ENCODE measurements at places on chromosomes 5 and 9. TPM values are rescaled to one million over a fixed set of nuclear protein-coding genes. Genes with fewer than 3 reads are reported as not detected.

ARL15 gene
- total RNA-seq = 19.5 TPM

DNM1 gene
- 2.2 TPM for total RNA-seq

CTSV gene
- 0.05 TPM for total RNA-seq

ANKRD18A gene
- total RNA-seq = not detected

FOXE1 gene
- 4.7 TPM for total RNA-seq

DNA sequence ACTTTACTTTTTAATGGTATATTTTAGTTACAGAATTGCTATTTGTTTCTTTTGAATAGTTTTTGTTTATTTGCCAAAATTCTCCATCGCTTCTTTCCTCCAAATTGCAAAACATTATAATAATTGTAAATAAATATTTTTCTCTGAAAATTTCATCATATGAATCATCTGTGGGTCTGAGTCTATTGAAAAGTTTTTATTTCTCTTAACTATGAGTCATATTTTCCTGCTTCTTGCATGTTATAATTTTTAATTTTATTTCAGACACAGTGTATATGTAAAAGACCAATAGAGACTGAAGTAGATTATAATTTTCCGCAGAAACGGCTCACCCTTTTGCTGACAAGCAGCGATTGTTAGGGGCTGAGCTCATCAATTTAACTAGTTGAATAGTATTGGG, 279.1 kb upstream of the IL12B start:
- no peak for DNase-seq

GRCh38 chr9:81499594-81499993, 189.8 kb downstream of the TLE1 start:
- no peak for DNase-seq

DNA sequence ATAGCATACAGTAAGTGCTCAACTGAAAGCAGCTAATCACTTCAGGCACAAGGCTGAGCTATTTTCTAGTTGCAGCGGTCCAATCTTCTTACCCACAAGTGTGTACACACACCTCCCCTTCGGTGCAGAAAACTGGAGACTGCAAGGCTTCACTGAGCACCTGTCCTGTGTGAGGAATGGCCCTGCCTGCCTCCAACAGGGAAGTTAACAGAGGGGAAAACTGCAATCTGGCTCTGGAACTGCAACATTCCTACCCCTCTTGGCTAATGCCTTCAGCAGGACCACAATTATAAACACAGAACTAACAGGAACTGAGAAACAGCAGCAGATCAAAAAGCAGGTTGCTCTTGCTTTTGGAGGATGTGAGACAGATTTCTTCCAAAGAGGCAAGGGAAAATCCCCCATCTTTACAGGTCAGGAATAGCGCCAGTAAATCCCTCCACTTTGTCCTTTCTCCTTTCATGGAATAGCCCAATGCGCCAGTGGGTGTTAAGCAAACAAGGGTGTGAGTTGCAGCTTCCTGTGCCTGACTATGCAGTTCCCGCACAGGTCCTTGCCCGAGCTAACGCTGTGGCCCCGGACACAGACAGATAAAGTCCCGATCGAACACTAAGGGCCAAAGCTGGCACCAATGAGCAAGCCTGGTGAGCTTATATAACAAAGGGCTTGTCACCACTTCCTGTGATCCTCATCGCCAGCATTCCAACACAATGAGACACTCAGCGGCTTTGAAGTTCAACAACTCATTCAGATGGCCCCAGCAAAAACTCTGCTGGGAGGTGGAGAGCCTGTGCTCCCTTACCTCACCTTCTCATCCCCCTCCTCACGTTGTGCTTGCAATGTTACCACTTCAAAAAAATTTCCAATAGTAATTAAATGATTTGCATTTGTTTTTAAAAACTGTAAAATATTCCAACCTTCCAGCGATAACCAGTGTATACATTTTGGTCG, 21.5 kb downstream of the SHB start:
- peak; percentile 89 for DNase-seq

DNA sequence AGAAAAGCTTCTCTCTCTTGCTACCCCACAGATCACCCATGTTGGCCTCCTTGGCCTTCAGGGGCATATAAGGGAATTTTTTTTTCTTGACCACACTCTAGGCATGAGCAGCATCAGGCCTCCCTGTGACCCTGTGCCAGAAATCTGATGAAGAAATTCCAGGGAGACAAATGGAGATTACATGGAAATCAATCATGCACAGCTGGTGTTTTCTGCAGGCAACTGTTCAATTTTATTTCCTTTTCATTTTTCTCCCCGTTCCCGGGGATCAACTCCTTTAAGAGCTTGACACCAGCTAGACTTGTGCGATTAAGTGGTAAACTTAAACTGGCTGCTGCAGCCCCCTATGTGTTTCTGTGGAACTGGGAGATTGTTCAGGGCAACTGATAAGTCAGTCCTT, 59.3 kb downstream of the GALNT10 start:
- DNase-seq = no peak

- no peak for DNase-seq
These were observed 82.3 kb downstream of the NUDT12 start for GRCh38 chr5:103480246-103480645.

DNA sequence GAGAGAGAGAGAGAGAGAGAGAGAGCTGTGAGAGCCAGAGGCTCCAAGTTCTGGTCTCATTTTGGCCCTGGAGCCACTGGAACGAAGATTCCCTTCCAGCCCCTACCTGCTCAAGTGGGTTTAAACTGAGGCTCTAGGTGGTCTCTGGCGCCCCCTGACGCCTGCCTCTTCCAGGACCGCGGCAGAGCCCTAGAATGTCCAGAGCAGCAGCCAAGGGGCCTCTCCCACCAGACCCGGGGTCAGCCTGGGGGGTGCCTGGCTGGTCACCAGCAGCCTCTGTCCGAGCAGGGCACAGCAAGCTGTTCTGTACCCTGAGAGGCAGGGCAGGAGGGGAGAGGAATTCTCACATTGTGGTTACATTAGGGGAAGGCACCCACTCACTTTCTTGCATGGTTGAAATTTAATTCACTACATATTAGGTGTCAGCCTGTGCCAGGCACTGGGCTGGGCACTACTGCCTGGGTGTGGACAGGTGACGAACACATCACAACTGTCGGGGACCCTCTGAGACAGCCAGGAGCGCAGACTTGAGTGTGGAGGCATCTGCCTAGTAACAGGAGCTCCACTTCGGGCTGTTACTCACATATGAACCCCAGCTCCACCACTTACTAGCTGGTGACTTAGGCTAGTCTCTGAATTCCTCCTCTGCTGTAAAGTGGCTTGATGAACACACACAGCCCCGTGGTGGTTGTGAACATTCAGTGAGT, 44.5 kb downstream of the AMBP start:
- peak; percentile 41 for DNase-seq

GRCh38 chr5:138975098-138975847, 100.1 kb upstream of the LRRTM2 start:
- peak; percentile 20 for DNase-seq

All from SJSA1 (cell line).